ENCODE measurements at places on chromosomes 7 and 10.

GRCh38 chr7:20541608-20542349 is 73.7 kb upstream of the ABCB5 start:
- DNase-seq = peak; percentile 57

- no peak for DNase-seq
These were observed 639.6 kb upstream of the FOXK1 start for GRCh38 chr7:4042402-4043045.

DNA sequence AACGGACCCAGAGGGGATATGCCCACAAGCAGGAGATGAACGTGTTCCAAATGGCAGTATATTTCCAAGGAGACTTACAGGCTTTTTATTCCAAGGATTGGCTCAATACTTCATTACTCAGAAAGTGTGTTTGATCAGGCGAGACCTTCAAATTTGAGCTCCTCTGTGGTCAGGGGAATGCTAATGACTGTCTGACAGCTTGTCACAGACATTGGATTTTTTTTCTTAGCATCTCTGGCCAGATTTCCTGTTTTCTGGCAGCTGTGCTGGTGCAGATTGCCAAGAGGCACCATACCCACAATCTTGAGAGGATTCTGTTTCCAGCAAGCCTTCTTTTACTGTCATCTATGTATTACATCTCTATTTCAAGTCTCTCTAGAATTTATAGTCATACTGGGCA is 93.8 kb downstream of the C1GALT1 start:
- no peak for DNase-seq

DNA sequence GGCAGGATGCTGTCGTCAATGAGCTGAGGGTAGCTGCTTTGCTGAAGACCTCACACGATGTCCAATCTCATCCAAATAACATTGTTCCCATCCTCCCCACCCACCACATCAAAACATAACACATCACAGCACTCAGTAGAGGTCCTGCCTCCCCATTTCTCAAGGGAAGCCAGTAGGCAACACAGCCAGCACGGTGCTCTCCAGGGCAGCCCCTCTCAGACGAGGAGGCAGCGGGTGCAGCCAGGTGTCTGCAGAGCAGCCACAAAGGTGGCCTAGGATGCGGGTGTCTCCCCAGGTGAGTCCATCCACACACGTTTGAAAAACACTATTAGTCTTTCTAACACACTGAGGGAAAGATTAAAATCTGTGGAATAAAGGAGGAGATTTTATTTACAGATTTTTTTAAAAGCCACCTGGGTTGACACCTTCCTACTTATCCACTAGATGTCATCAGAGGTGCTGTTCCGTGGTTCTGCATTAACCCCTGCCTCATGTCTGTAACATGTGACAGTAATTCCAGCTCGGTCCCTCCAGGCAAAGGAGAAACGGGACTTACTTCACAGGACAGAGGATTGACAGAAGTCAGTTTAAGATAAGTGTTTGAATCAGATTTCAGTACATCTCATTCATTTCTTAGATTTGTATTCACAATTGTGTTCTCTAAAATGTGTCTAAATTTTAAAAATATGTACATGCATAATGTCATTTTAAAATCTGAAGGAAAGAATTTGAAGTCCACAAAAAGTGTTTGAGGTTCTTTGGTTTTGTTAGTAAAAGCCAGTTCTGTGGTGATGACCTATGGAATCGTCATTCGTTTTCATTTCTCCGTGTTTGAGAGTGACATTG is 68.0 kb downstream of the LANCL2 start:
- DNase-seq = peak; percentile 57

DNA sequence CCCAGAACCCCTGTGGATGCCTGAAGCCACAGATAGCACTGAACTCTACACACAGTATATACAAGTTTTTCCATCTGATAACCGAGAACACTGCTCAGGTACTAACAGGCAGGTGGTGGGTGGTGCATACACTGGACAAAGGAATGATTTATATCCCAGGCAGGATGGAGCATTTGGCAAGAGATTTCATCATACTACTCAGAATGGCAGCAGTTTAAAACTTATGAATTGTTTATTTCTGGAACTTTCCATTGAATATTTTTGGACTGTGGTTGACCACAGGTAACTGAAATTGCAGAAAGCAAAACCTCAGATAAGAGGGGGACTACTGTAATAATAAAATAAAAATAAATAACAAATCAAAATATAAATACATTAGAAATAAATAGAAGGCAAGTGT is 10.9 kb upstream of the KCNMA1 start:
- DNase-seq = no peak

DNA sequence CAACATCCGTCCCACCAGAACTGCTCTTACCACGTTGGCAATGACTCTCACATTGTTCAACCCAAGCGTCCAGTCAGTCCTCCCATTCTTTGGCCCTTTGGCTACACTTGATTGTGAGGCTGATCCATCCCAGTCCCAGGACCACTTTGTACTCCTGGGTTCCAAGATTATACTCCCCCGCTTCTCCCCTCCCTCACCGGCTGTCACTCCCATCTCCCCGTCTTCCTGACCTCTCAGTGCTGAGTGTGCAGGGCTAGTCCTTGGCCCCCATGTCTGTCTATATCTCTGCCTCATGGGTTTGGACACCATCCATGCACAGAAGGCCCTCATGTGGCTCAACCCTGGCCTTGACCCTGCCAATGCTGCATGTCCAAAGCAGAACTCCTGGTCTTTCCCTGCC is 12.5 kb downstream of the ARHGAP22 start:
- no peak for DNase-seq

- DNase-seq = peak; percentile 63
These were observed 311.4 kb upstream of the AKR1E2 start for GRCh38 chr10:4514445-4515108.

DNA sequence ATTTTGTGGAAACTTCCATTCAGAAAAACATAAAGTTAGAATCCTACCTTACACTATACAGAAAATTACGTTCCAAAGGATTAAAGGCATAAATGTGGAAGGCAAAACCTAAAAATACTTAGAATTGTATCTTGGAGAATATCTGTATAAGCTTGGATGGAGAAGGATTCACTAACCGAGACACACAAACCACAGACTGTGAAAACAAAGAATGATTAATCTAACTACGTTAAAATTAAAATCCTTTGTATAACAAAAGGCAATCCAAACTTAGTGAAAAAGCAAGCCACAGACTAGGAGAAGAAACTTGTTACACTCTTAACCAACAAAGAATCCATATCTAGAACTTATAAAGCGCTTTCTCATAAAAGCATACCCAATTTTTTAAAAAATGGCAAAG is 678.8 kb downstream of the INHBA start:
- no peak for DNase-seq

DNA sequence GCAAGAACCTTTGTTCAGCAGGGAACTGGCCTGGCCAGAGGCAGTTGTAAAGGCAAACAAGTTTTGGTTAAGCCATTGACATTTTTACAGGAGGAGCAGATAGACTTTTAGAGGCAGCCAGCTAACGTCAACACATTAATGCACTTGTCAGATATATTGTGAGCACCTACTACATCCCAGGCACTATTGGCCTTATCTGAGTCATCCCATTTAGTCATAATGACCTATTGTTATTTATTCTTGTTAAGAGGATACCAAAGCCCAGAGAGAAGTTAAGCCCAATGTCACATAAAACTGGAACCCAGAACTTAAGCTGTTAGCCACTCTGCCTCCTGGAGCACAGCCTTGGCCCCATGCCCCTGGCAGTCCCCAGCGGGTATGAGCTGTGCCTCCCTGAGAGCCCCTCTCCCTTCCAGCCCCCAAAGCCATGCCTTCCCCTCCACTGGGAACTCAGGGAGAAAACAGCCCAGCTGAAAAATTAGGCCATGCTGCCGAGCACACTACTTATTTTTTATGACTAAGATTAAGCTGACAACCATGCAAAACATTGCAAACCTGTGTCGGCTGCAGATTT is 32.7 kb upstream of the TRIM8 start:
- peak; percentile 86 for DNase-seq

DNA sequence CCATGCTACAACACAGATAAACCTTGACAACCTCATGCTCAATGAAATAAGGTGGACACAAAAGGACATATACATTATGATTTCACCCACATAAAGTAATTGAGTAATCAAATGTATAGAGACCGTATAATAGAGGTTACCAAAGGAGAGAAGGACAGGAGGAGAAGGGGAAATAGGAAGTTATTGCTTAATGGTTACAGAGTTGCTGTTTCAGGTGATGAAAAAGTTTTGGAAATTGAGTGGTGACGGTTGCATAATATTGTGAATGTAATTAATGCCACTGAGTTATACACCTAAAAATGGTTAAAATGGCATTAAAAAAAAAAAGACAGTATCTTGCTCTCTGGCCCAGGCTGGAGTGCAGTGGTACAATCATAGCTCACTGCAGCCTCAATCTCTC is 1.5 kb upstream of the OGDH start:
- DNase-seq = no peak

- no peak for DNase-seq
These were observed 90.3 kb upstream of the ZNF438 start for GRCh38 chr10:31121757-31122577.

- no peak for DNase-seq
These were observed 292.5 kb downstream of the CCDC3 start for GRCh38 chr10:12709000-12709401.

- DNase-seq = no peak
These were observed 742.3 kb downstream of the TNS3 start for GRCh38 chr7:46839651-46840050.

GRCh38 chr10:63264617-63265221 is 131.6 kb downstream of the NRBF2 start:
- no peak for DNase-seq

DNA sequence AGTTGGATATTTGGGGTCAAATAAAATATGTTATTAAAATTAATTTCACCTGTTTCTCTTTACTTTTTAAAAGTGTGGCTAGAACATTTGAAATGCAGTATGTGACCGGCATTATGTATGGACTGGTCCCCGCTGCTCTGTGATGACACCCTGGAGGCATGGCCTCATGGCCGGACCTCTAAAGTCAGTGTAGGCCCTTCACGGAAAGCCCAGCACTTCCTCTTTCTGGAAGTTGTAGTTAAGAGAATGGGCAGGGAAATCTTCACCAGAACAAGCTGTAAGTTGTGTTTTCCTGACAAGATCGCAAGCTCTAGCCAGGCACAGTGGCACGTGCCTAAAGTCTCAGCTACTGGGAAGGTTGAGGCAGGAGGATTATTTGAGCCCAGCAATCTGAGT is 38.3 kb upstream of the SRGN start:
- DNase-seq = no peak

- DNase-seq = no peak
These were observed 1006.6 kb upstream of the LRRN3 start for GRCh38 chr7:110084181-110084807.

DNA sequence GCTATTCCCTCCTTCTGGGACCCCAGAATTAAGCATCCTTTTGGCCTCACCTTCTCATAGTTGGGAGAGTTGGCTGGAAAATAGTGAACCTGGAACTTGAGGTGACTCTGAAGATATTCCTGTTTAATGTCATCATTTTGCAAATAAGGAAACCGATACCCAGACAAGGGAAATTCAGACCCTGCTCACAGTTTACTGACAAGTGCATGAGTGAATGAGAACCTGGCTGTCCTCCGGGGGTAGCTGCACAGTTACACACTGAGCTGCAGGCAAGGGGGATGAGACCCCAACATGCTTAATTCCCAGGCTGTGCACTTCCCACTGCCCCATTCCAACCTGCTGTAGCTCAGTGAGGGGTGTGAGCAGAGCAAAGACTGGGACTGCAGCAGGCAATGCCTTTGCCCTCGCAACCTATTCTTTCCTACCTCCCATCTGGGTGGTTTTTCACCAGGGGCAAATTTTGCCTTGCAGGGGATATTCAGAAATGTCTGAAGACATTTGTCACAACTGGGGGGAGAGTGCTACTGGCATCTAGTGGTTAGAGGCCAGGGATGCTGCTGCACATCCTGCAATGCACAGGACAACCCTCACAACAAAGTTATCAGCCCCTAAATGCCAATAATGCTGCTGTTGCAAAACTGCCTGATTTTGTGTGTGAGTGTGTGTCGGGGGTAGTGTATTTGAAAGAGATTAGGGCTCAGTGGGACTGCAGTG is 136.2 kb downstream of the SORCS3 start:
- DNase-seq = no peak

DNA sequence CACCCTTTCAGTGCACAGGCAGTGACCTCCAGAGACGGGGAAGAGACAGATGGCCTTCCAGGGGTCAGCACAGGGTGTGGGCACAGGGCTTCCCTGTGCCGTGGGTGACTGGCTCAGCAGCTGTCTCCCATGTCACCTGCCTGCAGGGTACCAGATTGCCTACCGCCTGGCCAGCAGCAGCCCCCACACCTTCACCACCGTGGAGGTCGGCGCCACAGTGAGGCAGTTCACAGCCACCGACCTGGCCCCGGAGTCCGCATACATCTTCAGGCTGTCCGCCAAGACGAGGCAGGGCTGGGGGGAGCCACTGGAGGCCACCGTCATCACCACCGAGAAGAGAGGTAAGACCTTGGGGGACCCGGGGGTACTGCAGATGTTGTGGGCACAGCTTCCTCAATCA is 536.5 kb upstream of the FOXK1 start:
- no peak for DNase-seq

DNA sequence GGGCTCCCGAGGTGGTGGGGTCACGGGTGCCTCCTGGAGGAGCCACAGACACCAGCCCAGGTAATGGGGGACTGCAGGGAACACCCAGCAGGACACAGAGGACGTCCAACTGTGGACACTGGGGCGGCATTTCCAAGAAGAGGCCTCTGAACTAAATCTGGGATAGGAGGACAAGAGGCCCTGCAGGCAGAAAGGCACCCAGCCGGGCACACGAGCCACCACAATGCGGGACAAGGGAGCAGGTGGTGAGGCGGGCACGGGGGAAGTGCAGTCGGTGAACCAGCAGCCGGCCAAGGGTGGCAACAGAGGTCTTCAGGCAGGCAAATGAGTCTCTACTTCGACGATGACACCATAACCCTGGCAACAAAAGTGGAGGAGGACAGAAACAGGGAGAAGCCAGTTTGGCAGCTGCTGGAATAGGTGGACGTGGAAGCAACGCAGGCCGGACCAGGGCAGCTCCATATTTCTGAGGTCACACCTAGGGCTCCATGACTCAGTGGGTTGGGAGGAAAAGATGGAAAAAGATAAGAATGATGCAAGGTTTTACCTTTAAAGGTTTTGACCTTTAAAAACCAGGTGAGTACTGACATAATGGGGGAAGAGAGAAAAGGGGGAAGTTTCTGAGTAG is 26.1 kb upstream of the GALNTL5 start:
- no peak for DNase-seq

DNA sequence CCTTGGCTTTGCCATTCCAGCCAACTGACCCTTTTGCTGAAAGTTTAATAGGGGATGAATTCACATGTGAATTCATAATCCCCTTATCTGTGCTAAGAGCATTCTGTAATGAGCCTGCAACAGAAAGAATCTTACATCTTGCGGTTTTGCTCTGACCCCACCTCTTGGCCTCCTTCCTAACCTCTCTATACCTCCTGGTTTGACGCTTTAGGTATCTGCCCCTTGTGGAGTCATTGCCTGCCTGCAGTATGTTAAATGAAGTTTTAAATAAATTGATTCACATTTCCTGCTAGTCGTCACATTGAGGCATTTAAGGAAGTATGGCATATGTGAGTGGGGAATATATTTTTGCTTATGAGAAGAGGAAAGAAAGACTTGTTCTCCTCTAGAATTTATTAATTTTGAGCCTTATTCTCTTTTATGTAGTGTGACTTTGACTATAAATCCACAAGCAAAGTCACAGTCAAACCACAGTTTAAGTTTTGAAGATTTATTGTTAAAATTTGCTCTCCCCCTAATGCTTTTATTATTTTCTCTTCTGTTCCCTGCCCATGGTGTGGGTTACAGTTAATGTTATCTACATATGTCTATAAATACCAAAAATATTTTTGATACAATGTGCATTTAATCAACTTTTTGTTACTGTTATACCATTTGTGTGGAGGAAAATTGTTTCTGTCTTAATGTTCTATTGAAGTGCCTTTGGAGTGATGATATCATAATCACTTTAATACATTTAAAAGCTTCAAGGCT is 60.9 kb downstream of the LRMDA start:
- DNase-seq = no peak
